Kidney capillary endothelial cell (primary cell): ENCODE measurements at places on chromosomes 6 and 20.

- no peak for DNase-seq
Observed at GRCh38 chr20:41050361-41051008, 21.9 kb downstream of the TOP1 start.

DNA sequence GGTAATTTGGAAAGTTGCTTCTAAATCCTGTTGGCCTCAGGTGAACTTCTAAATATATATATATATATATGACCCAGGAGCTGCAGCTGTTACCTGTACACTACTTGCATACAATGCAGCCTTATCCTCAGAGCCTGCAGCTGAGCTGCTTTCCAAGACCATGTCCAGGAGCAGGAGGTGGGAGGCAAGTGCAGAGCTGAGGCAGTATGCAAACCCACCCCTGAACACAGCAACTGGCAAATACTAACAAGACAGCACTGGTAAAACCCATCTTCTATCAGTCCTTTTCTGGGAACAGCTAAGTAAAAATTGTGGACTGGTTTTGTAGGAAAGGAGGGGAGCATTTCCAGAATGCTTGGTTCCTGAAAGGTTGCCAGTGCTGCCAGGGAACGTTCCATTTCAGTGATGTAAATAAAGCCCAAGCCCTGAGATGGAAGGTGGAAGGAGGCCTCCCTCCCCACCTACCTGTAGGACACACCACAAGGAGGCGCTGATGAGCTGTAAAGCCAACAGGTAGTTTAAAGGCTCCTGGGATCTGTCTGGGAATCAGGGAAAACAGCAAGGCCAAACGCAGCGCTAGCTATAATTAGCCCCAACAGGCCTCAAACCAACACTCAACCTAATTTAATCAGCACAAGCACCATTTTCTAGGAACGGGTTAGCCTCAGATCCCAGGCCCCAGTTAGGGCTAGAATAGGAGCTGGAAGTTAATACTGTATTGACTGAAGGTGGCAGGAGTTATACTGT, 93.8 kb upstream of the MAP7 start:
- peak; percentile 81 for DNase-seq

DNA sequence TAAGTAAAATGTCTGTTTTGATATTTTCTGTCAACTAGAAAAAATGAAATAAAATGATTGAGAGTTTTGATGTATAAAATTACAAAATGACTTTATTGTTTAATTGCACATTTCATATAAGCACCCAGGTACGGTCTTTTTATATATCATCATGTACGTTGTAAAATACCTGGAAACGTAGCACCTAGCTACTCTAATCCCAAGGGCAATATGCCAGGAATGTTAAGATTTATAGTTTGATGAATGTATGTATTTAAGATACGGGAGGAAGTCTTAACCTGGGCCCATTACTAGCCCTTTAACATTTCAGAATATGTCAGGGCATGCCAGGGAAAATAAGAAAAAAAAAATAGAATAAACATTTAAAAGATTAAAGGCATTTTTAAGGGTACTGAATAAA, 490.9 kb upstream of the NRSN1 start:
- no peak for DNase-seq

DNA sequence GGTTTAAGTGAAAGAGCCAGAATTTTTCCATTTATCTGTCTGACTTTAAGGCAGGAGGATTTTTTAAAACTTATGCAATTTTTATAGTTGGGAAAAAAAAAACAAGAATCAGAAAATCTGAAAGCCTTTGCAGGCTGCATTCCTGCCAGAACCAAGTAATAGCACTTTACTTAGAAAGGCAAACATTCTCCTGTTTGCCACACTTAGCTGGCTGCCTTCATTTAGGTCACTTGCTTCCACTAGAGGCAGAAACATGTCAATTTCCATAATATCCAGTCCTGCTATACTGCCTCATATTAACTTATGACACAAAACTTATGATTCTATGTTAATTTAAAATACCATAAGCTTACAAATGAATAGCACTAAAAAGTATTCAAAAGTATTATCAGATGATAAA, 425.8 kb downstream of the FRK start:
- no peak for DNase-seq

GRCh38 chr20:44437497-44437896, 38.2 kb upstream of the TTPAL start:
- DNase-seq: no peak

- DNase-seq: no peak
Observed at GRCh38 chr6:160063771-160064413, 57.7 kb upstream of the SLC22A1 start.

DNA sequence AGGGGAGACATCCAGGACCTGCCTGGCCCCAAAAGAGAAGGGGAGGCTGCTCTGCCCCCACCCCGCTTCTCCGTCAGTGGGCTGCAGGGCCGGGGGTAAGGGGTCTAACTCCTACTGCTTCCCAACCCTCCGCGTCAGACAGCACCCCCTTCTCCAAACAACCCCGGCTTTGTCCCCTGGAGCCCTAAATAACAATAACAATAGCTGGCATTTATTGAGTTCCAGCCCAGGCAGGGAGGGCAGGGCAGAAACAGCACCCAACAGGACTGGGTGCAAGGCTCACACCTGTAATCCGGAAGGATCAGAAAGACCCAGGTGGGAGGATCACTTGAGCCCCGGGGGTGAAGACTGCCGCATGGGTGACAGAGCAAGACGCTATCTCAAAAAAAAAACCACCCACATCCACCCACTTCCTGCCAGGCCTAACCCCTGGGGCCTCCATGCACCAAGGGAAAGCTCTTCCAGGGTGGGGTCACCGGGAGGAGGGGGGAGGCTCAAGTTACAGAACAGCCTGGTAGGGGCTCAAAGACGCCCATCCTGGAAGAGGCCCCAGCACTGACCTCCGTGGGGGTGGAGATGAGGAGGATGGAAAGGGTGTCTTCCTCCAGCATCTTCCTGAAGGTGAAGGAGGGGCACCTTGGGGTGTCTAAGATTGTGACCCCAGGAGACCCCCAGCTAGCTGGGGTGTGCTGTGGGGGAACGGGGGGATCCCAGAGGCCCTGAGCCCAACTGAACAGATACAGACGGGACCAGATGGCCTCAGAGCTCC, 1.3 kb upstream of the FNDC11 start:
- DNase-seq: no peak

DNA sequence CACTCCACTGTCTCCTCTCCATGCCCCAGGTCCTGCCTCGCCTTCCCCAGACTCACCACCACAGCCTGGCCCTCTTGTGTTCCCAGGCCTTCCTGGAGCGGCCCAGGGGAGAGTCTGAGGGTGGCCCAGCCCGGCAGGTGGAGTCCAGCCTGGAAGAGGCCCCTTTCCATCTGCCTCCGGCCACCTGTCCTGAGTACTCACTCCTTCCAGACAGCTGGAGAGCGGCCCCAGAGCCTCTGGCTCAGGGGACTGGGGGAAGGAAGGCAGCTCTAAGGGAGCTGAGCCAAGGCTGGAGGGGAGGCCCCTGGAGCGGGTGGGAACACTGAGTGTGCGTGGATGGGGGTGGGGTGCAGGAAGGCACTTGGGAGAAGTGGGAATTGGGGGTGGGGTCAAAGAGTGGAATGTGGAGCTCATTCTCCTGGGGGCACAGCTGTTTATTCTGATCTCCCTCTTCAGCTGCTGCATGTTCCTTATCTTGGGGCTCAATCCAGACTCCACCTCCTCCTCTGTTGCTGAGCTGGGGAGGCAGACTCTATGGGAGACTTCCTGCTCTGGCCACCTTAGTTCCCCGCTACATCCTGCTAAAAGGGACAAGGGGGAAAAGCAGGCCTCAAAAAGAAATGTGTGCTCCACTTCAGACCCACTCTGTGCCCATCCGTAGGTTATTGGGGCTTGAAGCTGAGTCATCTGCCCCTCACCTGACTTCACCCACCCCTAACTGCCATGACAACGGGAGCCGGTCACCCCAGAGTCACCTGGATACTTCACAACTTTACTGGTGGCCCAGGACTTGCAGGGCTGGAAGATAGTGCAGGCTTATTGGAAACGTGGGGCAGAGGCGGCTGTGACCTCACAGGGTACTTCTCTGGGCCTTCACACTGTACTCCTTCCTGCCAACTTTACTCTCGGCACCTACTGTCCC, 19.5 kb upstream of the TAF8 start:
- no peak for DNase-seq

GRCh38 chr6:161254464-161255253, 19.2 kb downstream of the AGPAT4 start:
- DNase-seq: no peak

DNA sequence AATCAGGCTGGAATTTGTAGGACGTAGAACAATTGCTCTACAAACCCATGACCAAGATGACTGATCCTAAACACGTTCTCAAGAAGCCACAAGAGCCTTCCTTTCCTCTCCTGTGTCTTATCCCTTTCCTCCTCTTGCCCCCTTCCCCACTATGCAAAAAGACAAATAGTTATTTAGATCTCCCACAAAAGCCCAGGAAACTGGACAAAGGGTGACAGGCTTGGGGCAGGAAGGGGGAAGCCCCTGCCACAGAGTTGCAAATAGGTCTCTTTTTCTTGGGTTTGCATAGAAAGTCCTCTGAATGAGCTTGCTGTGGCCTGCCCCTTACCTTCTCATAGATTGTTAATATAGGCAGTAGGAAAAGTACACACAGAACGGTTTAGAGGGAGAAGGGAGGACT, 377.1 kb upstream of the BTBD3 start:
- DNase-seq: no peak

GRCh38 chr6:958488-958887, 265.5 kb upstream of the EXOC2 start:
- peak; percentile 26 for DNase-seq

DNA sequence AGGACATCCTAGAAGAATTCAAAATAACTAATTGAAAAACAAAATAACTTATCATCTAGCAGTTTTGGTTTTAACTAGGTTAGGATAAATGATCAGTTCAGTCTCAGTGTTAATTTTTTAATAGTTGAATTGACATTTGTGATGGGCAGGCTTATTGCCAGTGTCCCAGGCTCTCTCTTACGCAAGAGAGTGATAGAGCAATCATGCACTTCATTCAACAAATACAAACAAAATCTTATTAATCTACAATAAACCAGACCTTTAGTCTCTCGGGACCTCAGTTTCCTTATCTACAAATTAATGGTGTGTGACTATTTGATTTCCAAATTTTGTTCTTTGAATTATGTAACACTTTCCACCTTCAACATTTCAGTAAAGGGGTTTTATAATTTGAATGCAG, 385.9 kb upstream of the JAG1 start:
- no peak for DNase-seq

GRCh38 chr6:2181567-2181966, 63.8 kb downstream of the GMDS start:
- DNase-seq: no peak

- DNase-seq: no peak
Observed at GRCh38 chr20:51462566-51463276, 79.8 kb downstream of the NFATC2 start.

- peak; percentile 61 for DNase-seq
Observed at GRCh38 chr6:134422426-134423231, 104.7 kb upstream of the SGK1 start.

DNA sequence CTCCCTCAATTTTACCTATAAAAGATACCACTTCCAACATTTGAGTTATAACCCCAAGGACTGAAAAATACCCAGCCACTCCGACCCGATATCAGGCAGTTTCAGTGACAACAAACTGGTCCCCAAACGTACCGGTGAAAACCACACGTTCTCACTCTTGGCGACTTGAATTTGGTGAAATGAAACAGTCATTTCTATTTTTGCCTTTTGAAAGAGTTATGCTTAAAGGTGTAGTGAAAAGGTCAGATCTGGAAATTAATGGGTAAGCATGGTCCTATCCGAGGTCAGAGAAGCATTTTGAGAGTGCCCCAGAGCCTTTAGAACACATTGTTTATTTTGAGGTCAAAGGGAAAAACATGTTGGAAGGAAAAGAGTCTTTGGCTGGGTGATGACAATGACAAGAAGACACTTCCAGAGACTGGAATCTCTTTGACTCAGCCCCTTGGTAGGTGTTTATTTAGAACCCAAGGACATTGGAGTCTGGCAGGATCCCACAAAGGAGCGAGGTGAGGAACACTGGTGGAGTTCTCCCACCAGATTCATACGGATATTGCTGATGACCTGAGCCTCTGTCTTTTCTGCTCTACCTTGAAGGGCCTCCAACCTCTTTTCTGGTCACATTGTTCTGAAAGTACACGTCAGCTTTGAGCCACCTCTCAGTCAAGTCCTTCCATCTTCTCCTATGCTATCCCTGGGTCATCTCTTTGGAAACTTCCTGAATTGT, 235.0 kb downstream of the GMPR start:
- no peak for DNase-seq

- DNase-seq: no peak
Observed at GRCh38 chr6:84643778-84644177, 120.6 kb downstream of the TBX18 start.

DNA sequence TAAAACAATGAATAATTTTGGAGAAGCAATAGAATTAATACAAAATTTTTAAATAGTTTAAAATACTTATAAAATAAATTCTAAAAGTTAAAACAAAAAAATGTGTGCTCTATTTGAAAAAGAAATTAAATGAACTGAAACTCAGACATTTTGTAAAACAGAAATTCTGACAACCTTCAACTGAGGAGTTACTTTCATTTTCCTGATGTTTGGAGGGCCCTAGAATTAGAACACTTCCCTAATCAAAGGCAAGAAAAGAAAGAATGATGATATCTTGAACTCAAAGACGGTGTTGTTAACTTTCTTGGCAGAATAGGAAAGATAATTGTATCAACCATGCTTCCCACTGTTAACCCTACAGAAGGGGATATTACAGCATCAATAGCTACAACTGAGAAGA, 27.9 kb downstream of the SNX14 start:
- no peak for DNase-seq

DNA sequence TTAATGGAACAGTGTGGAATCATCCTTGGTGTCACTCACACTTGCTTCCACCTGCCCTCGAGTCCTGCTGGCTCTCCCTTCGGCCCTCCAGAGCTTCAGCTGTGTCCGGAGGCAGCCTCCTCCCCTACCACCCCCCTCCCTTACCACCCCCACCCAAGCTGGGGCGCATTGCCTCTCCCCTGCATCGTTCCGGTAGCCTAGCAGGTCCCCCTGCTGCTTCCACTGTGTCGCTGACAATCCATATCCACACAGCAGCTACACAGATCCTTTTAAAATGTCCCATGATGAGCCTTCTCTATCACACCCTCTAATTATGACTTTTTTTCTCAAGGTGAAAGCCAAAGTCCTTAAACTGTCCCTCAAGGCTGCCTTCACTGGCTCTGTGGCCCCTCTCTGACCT, 117.6 kb downstream of the TIAM2 start:
- DNase-seq: no peak
